ENCODE measurements at places on chromosomes 3 and 15.
A peak's percentile ranks its signal among the peaks of the same experiment; 100 is the strongest.

DNA sequence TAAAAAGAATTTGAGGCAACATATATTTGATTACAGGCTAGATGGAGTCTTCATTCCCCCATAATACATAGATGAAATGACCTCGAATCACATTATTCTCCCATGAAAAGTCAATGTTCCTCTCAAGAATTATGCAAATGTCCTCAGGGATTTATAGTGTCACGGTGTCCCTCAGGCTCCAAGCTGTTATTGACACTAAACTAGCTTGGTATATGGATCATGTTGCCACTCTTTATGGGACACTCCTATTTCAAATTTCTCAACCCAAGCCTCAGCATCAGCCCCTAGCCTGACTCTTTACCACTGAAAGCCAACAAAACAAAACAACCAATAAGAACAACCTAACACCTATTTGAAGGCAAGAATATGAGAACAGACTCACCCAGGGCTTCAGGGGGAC is 139.8 kb downstream of the TPRG1 start:
- DNase-seq: no peak

- no peak for DNase-seq
These were observed 69.9 kb upstream of the DLG1 start for GRCh38 chr3:197368330-197368729.

- DNase-seq: no peak
These were observed 61.4 kb downstream of the ZNF609 start for GRCh38 chr15:64521726-64522164.

DNA sequence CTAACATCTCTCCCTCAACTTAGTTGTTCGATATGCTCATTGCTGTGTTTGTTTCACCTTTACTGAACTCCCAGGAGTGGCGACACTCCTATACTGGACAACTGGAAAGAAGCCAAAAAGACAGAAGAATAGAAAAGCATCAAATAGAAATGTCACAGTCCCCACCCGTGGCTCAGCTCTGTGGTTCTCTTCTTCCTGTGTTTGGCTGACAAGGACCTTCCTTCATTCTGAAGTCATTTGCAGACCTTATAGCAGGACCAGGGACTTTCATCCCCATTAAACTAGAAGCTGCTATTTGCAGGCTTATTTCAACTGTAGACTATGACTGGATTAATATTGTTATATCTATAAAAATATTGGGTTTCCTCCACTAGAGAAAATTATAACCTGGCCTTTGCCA is 125.9 kb downstream of the NECTIN3 start:
- DNase-seq: no peak

- peak; percentile 45 for DNase-seq
These were observed 205.7 kb upstream of the ZPLD1 start for GRCh38 chr3:102229062-102229655.

GRCh38 chr3:149339931-149340309 is 6.5 kb upstream of the TM4SF18 start:
- DNase-seq: no peak

DNA sequence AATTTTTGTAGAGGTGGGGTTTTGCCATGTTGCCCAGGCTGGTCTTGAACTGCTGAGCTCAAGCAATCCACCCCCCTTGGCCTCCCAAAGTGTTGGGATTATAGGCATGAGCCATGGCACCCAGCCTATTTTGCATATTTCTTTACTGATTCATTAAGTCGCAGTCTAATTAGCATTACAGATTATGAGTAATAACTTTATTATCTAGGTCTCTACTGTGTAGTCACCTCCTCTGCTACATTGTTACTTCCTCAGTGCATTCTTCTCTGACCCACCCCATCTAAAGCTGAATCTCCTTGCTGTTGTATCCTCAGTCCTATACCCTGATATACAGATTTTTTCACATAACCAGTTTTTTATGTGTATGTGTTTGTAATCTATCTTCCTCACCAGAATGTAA is 61.7 kb downstream of the TFDP2 start:
- DNase-seq: no peak

DNA sequence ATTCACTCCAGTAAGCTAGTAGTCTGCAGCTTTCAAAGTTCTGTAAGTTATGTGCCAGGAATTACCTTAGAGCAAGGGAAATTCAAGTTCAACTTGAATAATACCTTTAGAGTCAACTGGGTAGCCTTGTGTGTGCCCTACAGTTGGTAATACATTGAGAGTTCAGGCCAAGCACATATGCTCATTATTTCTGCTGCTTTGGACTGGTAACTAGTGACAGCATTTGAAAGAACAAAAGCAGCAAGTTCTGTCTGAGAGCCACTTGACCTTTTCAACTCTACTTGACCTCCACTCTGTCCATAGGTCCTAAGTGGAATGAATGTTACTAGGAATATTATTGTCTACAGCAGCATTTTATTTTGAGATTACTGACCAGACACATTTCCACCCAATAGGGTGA is 723.5 kb downstream of the NLGN1 start:
- no peak for DNase-seq

GRCh38 chr15:49964061-49964460 is 155.0 kb downstream of the ATP8B4 start:
- DNase-seq: no peak

DNA sequence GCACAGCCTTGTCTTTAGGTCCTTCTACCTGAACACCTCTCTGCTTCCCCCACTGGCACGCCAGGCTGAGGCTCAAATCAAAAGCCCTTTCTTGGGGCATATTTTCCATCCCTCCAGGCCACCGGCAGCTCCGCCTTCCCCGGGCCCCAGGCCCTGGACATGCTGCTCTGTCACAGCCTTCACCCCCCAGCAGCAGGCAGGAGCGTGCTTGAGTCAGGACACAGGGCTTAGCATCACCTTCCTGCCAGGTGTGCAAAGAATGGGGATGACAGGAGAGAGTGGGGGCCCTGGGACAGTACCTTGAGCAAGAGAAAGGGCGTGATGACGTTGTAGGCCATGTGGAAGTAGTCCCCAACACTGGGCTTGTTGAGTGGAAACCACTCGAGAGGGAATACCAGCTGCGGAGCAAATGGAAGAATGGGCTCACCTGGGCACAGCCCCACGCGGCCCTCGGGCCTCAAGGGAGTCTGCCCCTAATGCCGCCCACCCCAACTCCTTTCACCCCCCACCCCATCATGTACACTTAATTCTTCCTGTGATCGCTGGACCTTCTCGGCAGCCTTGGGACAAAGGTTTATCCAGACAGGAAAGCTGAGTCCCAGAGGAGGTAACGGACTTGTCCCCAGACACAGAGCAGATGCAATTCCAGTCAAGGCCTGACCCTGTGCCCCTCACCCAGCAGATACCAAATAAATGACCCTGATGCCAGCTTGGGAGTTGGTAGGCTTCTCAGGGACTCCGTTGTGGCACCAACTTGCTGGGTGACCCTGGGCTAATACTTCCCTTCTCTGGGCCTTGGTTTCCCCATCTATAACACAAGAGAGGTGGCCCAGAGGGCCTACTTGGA is 9.1 kb upstream of the CALML4 start:
- DNase-seq: no peak

DNA sequence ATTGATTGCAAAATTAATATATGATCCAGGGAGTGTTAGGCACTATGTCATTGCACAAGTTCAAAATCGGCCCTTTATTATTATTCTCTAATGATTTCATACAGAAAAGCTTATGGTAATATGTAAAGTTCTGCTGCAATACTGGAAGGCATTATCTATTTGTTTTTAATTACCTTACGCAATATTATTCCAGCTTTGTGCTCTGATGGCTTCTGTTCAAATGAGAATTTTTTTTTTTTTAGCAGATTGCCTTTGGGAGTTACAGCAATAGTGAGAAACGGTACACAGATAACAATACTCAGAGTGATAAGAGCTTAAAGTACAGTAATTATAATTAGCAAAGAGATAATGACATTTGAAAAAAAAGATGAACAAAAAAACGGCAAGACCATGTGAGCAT is 602.2 kb upstream of the ALCAM start:
- DNase-seq: no peak

- no peak for DNase-seq
These were observed 62.2 kb downstream of the CASR start for GRCh38 chr3:122245513-122246174.

- peak; percentile 10 for DNase-seq
These were observed 29.2 kb downstream of the NEO1 start for GRCh38 chr15:73081321-73081958.

- peak; percentile 14 for DNase-seq
These were observed 1.6 kb upstream of the PPM1L start for GRCh38 chr3:160754371-160754854.

DNA sequence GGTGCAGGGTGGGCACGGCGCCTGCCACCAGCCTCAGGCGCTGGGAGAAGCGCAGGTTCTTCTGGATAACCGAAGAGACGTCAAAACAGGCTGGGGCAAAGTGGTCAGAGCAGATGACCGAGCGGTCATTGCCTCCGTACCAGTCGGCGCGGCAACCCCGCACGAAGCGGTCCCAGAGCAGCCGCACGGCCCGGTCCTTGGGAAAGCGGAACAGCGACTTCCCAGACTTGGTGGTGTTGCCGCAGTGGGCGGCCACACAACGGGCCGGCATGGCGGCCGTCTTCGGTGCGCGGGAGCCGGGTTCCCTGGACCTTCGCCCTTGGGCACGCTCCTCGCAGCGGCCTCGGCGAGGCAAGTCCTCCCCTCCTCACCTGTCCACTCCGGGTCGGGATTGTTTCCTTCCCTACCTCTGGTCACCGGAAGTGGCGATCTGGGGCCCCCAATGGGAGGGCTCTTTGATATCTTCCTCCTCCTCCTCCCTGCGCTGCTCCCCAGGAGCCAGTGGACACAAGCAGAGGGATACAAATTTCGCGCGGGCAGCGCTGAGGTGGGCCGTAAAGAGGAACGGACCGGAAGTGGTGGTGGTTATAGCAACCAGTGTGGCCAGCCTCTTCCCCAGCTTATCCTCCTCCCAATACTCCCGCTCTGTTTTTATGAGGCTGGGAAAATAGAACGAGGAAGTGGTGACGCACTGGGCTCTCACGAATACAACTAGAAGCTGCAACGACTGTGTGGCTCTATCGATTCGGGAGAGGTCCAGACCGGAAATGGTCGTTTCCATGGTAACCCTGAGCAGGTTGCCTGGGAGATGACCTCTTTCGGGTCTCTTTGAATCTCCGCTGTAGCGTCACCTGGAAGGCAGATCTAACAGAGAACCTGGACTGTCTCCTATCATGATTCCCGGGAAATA is at the start of the genes LRRC49 and THAP10:
Gene LRRC49 (plus strand): TSS at position 825 of the 910 bp plus-strand sequence. CDS start 69 bp downstream, at position 894.
Gene THAP10 (minus strand): TSS at position 432 of the 910 bp plus-strand sequence. CDS start 161 bp downstream, at position 271.
- peak; percentile 84 for DNase-seq

DNA sequence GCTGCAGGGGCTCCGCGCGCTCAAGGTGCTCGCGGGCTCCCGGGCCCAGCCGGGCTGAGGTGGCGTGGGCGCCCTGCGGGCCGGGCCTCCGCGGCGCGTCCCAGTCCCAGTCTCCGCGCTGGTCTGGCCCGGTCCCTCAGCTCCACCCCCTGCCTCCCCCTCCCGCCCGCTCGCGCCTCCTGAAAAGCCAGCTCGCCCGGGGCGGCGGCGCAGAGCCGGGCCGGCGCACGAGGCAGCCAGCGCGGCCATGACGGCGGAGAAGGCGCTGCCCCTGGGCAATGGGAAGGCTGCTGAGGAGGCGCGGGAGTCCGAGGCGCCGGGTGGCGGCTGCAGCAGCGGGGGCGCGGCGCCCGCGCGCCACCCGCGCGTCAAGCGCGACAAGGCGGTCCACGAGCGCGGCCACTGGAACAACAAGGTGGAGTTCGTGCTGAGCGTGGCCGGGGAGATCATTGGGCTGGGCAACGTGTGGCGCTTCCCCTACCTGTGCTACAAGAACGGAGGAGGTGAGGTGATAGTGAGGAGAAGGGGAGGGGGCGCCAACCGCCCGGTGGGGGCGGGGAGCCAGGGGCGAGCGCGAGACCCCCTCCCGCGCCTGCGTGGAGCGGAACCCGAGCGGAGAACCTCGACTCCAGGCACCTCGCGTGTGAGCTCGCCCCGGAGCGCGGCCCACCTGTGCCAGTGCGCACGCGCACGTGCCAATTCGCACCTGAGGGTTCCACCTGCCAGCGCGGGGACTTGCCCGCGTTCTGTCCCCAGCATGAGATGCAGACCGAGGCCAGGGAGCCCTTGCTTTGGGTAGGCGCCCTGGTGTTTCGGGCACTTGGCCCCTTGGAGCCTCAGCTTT is at the start of gene SLC6A11:
Gene SLC6A11 (plus strand): TSS at position 210 of the 844 bp plus-strand sequence. CDS start 38 bp downstream, at position 248.
- no peak for DNase-seq

DNA sequence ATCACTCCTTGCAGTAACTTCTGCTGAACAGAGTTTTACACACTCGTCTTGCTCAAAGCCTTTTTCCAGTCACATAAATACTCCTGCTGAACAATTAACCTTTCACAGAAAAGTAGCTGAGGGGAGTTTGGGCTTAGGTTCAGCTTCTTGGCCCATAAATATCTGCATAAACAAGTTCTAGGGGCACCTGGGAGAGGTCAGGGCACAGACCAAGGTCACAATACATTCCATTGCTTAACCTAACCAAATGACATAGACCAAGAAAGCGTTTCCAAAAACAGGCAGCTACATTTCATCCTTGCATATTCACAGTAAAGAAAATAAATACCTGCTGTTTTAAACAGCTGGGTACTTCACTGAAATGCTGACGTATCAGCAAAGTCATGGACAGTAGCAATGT is 101.3 kb downstream of the THRB start:
- no peak for DNase-seq

DNA sequence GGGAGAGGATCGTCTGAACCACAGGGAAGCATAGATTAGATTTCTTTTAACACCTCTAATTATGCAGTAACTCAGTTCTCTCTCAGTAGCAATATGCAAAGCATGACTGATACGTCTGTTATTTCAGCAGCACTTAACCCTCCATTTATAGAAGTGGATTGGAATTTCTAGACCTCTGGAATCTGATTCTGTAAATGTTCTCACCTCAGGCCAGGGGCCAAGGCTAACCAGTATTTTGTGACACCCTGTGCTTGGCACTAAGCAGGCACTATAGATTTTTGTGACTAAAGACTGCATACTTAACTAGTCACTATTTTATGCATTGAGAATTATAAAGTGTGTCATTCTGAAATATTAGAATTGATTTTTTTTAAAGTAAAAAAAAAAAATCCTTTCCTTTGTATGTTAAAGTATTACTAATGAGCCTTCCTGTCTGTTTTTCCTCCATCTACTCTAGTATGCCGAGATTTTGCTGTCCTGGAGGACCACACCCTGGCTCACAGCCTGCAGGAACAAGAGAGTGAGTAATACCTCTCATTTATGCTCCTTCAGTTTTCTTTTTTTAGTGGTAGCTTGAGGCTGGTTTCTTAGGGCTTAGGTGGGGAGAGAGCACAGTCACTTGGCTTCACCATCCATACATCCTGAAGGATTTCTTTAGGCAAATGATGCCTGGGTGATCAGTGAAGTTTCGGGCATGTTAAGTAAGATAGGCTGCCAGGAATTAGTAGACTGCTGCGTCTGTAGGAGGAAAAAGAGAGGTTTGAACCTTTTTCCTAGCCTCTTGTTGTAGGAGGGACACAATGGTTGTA is 26.5 kb upstream of the UTS2B start:
- DNase-seq: no peak

DNA sequence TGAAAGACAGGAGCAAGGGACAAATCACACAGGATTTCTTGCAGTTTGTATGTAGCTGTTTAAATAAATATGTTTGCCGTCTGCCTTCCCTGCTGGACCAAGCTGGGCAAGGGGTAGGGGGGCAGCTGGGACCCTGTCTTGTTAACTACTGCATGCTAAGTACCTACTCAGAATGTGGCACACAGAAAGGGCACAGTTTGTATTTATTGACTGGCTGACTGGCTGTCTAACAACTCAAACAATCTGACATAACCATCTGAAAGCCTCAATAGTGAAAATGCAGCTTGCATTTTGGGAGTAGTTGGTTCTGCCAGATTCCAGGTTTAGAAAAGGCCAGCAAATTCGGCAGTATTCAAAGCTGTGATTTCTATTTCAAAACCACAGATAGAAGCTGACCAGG is 16.6 kb upstream of the MAGI1 start:
- no peak for DNase-seq
